EH (cell line): ENCODE measurements at places on chromosomes 12 and 14.

DNA sequence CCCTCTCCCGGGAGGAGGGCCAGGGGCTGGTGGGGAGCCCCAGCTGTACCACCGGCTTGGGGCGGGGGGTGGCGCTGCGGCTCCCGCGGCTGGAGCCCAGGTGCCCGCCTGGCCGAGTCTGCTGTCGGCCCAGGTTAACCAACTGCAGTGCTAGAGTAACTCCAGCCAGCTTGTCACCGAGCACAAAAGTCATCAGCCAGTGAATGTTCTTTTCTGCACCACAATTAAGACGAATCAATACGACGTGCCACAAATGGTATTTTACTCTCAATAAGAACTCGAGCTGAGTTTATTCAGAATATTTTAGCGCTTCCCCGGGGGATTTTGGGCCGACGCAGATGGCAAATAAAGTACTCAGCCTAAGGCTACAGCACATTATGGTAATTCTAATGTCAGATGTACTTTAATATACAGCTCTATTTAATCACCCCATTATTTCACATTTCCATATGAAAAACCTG lies 83.2 kb downstream of the BCL11B start:
- no peak for DNase-seq

GRCh38 chr12:15794836-15795235 lies 5.6 kb upstream of the EPS8 start:
- DNase-seq: peak; percentile 47

- peak; percentile 65 for DNase-seq
These were observed 19.1 kb downstream of the RPAP3 start for GRCh38 chr12:47686645-47687240.

DNA sequence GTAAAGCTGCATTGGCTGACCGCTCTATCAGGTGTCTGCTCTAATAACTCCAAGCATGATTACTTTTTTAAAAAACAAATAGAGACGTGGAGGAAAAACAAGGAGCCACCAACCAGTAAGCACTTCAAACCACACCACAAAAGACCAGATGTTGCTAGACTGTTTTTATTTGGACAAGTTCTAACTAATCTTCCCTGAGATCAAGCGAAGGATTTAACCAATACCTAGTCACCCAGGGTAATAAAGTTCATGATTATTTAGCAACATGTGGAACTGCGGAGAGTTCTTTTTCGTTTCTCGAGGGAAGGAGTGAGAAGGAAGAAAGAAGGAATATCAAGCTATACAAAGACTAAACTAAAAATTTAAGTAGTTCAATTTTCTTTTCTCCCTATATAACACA lies 288.1 kb downstream of the DUSP6 start:
- DNase-seq: no peak

DNA sequence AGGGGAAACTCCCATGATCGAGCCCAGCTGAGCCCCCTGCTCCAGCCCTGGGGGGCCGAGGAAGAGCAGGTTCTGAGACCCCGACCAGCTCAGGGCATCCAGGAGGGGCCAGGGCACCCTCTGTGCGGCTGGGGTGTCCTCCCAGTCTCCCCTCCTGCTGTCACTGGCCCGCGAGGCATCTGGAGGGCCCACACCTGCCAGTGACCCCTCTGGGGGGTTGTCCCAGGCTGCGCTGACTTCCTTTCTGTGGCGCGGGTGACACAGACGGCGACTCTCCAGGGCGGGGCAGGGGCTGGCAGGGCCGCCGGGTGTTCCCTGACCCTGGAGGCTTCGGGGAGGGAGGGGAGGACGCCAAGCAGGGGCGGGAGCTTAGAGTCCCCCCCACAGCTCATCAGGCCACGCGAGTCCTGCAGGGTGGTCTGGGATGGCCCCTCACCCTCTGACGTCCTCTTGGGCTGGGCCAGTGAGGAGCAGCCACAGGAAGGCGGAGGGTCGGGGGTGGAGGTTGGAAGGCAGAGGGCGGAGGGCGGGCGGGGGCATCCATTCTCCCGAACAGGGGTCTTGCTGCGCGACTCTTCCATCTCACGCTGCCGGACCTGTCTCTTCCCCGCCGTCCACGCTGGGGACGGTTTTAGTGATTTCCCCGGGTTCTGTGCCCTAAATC lies 38.6 kb upstream of the FBRSL1 start:
- no peak for DNase-seq

- no peak for DNase-seq
These were observed 13.4 kb upstream of the NAV3 start for GRCh38 chr12:77817276-77817675.

DNA sequence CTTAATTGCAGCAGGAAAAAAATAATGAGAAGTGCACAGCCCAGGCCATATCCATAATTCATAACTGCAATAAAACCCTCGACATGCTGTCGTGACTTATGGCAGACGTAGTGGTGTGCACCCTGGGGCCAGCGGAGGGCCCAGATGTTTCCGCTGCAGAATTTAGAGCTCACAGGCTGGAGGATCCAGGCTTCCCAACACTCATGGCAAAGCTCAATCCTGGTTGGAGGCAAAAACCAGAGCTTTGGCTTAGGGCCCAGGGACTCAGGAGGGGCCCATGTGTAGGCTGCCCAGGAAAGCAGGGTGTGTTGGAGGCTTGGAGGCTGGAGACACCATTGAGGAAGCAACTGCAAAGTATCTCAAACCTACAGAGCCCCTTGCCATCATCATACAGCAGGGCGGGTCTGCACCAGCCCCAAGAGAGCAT lies 68.7 kb downstream of the SERPINA3 start:
- no peak for DNase-seq

GRCh38 chr14:30020271-30020670 lies 92.6 kb upstream of the PRKD1 start:
- DNase-seq: no peak

DNA sequence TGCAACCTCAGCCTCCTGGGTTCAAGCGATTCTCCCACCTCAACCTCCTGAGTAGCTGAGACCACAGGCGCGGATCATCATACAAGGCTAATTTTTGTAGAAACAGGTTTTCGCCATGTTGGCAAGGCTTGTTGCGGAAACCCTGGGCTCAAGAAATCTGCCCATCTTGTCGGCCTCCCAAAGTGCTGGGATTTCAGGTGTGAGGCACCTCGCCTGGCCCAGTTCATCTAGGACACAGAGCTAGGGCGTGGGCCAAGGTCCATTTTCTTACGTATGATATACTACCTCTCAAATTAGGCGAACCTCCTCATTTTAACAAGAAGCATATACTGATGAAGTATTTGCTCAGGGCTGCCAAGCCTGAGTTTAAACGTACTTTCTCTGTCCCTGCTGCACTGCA lies 2.1 kb downstream of the RPS29 start:
- no peak for DNase-seq

GRCh38 chr12:126384026-126384564 lies 1318.9 kb downstream of the AACS start:
- DNase-seq: no peak

DNA sequence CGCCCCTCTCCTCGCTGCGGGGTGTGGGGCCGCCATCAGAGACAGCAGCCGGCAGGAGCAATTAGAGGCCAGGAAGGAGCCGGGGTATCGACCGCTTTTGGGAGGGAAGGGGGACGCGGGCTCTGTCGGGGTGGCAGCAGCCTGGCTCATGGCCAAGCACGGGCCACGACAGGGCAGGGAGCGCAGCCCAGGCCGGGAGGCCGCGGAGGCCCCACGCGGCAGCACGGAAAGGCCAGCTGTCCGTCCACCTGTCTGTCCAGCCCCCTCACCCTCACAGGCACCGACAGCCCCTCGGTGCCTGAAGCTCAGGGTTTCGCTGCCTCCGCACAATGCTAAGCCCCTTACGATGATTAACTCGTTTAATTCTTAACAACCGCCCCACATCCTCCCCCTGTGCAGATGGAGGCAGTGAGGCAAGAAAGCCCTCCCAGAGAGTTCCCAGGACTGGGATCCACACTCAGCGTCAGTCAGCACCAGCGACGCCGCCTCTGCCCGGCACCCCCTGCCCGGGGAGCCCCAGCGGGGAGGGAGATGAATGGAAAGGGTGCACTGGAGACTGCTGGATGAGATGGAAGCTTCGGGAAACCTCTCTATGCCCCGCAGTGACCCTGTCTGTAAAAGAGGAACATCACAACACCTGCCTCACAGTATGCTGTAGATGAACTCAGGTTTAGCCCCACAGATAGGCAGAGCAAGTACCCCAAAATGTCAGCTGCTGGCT lies 23.7 kb downstream of the NCOR2 start:
- no peak for DNase-seq

DNA sequence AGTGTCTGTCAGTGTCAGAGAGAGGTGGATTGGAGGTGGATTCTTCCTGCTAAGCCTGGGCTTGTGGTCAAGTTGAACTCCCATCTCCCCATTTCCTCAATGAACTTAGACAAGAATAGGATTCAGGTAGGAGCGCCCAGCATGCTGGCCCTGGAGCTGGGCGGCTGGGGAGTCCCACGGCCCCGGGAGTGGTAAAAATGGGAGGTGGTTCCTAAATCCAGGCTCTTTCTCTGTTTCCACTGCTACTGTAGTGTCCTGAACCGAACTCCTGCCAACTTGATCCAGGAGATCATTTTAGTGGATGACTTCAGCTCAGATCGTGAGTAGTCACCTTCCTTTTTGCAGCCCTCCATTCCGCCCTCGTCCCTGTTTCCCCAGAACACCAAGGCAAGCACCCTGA lies 65.1 kb downstream of the GALNT16 start:
- no peak for DNase-seq

DNA sequence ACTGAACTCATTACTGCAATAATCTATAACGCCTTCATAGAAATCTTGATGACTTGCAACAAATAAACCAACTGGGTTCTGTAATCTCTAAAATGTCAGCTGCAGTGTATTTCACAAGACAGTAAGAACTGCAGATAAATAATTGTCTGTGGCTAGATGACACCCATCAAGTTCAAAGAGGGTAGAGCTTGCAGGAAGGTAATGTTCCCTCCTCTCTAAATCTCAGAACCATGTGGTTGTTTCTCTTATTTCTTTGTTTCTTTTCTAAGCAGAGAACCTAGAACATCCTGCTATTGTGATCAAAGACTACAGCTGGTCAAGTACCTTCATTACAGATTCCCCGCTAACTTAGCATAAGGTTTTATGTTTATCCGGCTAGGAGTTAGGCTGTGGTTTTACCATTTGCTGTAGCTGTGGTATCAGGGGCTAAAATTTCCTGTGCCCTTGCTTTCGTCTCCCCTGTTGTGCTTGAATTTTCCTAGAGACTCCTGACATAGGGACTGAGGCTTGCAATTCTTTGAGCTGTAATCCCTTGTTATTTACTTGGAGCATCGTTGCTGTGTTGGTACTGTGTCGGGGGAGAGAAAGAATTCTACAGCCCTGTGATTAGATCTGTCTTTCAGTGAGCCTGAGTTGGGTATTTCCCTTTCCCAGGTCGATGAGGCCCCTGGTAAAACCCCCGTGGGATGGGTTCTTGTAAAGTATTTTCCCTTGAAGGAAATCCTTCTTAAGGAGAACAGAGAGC lies 253.1 kb upstream of the BTG1 start:
- DNase-seq: no peak

DNA sequence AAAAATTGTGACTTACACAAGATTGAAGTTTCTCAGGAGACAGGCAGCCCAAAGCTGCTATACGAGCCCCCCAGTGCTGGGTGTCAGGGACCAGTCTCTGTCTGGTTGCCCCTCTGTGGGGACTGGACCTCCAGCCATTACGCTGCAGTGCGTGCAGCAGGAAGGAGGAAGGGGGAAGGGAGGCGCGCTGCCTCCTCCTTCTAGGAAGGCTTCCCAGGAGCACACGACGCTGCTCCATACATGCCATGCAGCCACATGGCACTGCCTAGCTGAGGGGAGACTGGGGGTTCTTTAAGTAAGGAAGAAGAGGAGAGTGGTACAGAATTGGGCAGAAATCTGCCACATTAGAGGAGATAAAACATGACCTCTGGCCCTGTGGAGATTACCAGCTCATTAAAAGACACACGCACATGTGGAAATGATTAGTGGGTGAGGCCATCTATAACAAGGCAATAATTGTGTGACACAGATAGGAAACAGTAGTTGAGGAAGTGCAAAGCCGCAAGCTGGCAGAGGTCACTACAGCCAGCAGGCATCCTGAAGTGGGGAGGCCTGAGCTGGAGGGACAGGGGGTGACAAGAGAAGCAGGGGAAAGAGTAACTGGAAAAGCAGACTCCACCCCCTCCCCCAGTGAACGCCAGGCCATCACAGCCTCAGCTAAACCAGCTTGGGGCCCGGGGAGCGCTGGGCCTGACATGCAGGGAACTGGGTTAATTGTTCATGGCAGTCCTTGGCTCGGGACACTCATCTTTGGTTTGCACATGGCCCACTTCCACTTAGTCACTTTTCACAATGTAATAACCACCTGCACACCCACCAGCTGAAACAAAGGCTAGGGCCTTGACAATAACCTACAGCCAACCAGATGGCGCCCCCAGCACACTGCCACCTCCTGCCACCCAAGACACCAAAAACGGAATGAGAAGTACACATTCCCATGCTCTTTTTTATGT lies 39.6 kb downstream of the CCDC88C start:
- peak; percentile 54 for DNase-seq

DNA sequence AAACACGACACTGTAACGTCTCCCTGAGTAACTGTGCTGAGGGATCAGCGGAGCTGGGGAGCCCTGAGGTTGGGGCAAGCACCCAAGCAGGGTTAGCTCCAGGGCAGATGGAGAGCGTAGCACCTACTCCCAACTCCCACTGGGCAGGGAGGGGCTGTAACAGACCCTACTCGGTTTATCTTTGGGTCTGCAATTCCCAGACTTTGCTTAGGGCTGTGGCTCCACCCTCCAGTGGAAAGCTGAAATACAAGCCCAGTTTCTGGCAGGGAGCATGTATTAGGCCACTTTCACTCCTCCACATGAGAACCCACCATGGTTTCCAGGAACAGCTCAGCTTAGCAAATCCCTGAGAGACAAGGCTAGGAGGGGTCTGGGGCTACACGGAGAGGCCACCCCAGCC lies 17.3 kb upstream of the TC2N start:
- no peak for DNase-seq

DNA sequence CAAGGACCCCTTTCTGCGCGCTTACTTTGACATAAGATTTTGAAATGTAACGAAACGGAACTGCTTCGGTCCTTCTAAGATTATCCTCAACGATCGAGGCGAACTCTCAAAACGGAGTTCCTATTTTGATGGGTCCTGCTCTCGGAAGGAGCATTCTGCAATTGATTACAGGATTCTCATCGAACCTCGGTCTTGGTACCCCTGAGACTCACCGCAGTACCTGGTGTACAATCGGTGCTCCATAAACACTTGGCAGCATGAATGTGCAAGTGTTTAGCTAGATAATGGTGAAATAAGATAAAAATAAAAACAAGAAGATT lies 530 bp upstream of the NEMF start:
- DNase-seq: no peak

GRCh38 chr14:92990456-92991430 lies 67.8 kb downstream of the CHGA start:
- no peak for DNase-seq
